Foreskin keratinocyte (primary cell): ENCODE measurements at places on chromosomes 4 and X. TPM values are rescaled to one million over a fixed set of nuclear protein-coding genes. Genes with fewer than 3 reads are reported as not detected.

Gene ZNF275
- 6.7 and 7.2 TPM in 2 replicates for total RNA-seq

Gene PCSK1N
- 0.53 and 1.7 TPM in 2 replicates for total RNA-seq

Gene MAGEE1
- 3.6 and 3.8 TPM in 2 replicates for total RNA-seq

Gene NOP14
- total RNA-seq: 42.2 and 52.5 TPM in 2 replicates

Gene PTTG2
- not detected in 2 replicates for total RNA-seq

Gene FGF5
- 4.2 and 5.8 TPM in 2 replicates for total RNA-seq

Gene GAGE2A
- not detected in 2 replicates for total RNA-seq

Gene THAP9
- 1.6 and 1.8 TPM in 2 replicates for total RNA-seq

Gene SORCS2
- 0.03 and 0.04 TPM in 2 replicates for total RNA-seq

Gene AADAT
- total RNA-seq: 7.6 and 8.6 TPM in 2 replicates

GRCh38 chr4:186030795-186031194 is 38.2 kb upstream of the TLR3 start:
- no peak for DNase-seq

DNA sequence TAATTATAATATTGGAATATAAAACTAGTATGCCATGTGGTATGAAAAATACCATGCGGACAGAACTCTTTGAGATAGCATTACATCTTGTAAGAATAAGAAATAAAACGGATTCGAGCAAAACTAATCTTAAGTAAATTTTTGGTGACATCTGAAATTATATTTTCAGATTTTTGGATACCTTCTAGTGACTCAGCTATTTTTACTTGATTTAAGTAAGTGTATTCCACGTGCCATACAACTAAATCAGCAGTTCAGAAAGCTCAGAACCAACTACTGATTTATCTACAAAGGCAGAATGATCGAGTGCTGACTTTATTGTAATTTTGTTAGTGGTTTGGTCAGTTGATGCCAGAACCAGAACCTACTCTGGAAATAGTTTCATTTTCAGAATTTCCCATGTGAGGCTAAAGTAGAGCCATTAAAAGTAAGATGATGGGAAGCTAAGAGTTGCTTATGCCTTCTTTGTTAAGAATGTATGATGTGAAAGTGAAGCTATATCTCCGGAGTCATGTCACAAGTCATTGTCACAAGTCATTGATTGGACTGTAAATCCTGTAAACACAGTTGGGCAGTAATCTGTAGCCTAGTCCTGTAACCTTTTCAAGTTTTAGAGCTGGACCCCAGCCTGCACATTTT is 4.0 kb downstream of the ING2 start:
- DNase-seq: no peak

- DNase-seq: peak; percentile 85
These were observed 331.4 kb downstream of the RAPGEF2 start for GRCh38 chr4:159434114-159434870.

DNA sequence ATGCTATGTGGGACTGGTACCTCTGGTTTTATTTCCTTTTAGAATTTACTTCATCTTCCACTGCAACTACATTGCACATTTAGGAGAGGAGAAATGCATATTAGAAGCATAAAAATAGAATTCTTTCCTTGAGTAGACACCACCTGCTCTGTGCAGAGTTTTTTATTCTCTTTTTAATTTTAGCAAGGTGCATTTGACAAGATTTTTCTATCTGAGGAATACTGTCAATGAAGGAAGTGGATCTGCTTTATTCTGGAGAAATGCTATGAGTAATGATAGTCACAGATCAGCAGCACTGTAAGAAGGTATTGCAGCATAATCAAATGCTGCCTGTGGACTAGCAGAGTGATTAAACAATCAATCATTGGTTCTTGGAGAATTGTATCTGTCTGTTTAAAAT is 1038.3 kb downstream of the RAPGEF2 start:
- no peak for DNase-seq

GRCh38 chrX:130578906-130579305 is 177.1 kb downstream of the RBMX2 start:
- no peak for DNase-seq

GRCh38 chr4:59597536-59598329 is 1602.4 kb upstream of the ADGRL3 start:
- DNase-seq: no peak

- no peak for DNase-seq
These were observed 127.3 kb downstream of the DCHS2 start for GRCh38 chr4:154364066-154364845.

GRCh38 chr4:109996526-109996925 is 83.8 kb downstream of the EGF start:
- no peak for DNase-seq

- DNase-seq: no peak
These were observed 3.1 kb downstream of the TADA2B start for GRCh38 chr4:7045961-7046921.

- DNase-seq: peak; percentile 17
These were observed 44.8 kb upstream of the HERC6 start for GRCh38 chr4:88333741-88334405.

DNA sequence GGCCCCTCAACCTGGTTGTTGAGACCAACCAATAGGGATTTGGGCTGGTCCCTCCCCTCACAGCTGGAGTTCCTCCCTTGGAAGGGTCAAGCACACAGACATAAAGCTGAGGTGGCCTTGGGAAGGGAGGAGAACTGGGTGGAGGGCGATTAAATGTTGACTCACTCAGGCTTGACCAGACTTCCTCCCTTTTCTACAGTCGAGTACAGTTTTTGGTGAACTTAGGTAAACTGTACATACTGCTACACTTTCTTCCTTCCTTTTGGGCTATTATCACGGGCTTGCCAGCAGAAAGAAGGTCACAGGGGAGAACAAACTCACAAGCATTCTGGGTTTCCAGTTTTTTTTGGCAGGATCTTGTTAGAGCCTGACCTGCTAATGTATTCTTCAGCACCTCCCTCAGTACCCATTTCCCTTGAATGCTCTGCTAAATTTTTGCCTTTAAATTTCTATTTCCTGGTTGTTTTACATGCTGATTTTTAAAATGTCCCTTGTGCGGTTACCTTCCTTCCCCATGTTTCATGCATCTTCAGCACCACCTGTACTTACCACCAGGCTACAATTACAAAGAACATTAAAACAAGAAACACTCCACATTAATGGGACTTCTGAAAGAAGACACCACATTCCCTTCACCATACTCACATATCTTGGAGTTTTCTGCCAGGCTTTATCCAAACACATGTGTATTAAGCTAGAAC is 135.2 kb upstream of the RASGEF1B start:
- DNase-seq: no peak

- DNase-seq: no peak
These were observed 285.0 kb upstream of the AADAT start for GRCh38 chr4:170374770-170375169.

DNA sequence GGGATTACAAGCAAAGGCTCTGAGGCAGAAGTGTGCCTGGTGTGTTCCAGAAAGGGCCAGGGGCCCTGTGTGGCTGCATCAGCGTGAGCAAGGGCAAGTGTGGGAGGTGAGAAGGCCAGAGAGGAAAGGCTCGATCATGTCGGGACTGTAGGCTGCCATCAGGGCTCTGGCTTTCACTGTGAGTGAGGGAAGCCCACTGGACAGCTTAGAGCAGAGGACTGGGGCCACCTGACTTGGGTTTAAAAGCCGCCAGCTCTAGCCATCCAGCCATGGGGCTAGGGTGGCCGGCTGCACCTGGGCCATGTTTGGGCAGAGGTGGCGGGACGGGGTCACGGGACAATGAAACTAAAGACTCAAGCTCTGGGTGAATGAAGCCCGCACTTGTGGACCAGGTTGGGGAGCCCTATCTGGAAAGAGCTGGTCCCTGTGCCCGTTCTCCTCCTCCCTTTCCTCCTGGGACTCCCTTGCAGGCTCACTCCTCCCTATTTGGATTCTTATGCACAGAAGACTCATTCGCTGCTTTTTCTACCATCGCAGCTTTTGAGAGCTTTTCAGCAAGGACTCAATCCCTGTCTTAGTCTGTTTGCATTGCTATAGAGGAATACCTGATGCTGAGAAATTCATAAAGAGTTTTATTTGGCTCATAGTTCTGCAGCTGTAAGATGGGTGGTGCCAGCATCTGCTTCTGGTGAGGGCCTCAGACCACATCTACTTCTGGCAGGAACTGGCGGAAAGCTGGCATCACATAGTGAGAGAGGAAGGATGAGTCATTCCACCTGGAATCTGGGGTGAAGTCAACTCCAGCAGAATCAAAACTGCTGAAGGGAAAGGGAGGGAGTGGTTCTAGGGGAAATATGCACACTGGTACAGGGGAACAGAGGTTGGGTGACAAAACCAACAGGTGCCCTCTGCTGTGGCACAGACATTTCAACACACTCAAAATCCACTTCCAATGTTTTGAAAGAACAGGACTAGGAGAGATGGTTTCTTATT is 15.3 kb downstream of the CTAG1B start:
- DNase-seq: peak; percentile 72

GRCh38 chrX:17719711-17720110 is 17.6 kb upstream of the SCML1 start:
- DNase-seq: no peak

DNA sequence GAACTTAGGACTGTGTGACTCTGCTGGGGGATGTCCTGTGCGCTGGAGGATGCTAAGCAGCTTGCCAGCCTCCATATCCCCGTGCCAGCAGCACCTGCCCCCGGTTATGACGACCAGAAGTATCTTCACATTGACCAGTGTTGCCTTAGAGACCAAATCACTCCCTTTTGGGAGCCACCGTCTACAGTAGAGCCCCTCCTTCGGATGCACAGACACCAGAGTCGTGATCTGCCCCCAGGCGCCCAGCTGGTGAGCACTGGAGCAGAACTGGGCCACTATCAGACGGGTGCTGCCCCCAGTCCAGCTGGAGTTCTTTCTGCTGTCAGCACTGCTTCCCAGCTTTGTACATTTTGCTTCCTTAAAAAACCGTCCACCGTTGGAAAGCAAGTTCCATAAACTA is 30.0 kb upstream of the TADA2B start:
- no peak for DNase-seq
